Activated CD4-positive, alpha-beta T cell treated with anti-CD3 and anti-CD28 coated beads for 36 hours (primary cell): ENCODE measurements at places on chromosomes 5 and 9. TPM values are rescaled to one million over a fixed set of nuclear protein-coding genes. Genes with fewer than 3 reads are reported as not detected.

Gene DPH7
- total RNA-seq = 23.5 TPM

Gene FAM81B
- total RNA-seq = not detected

Gene SMIM33
- total RNA-seq = 0.46 TPM

Gene PLAC8L1
- not detected for total RNA-seq

Gene ADAMTS2
- not detected for total RNA-seq

GRCh38 chr5:53426878-53427277, 53.6 kb upstream of the FST start:
- H3K4me3 ChIP-seq = no peak overlapping the region
- no peak for DNase-seq
- no peak overlapping the region for H3K27ac ChIP-seq
- no peaks in the 10 kb centered on the region for H3K36me3 ChIP-seq
- H3K27me3 ChIP-seq = peaks cover 14% of the 10 kb centered on the region

GRCh38 chr5:120092649-120093048, 371.5 kb upstream of the PRR16 start:
- H3K27me3 ChIP-seq = no peaks in the 10 kb centered on the region
- DNase-seq = no peak
- no peak overlapping the region for H3K4me3 ChIP-seq
- no peaks in the 10 kb centered on the region for H3K36me3 ChIP-seq

DNA sequence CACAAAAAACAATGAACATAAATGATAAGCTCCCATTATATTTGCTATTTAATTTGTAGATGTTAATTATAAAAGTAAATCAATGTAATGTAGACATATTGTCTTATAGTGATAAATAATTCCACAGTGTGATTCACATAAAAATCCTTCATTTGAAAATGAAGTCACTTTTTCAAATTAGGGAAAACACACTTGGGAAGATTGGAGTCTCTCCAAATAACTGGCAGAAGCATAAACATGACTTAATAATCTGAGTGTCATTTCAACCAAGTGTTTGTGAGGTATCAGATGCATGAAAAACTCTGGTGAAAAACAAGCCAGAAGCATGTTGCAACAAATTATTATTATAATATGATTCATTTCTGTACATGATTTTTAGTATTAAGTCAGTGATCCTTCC, 102.2 kb downstream of the CETN3 start:
- peaks cover 10% of the 10 kb centered on the region for H3K27me3 ChIP-seq
- H3K4me1 ChIP-seq = no peaks in the 10 kb centered on the region
- no peak overlapping the region for H3K4me3 ChIP-seq
- no peaks in the 10 kb centered on the region for H3K36me3 ChIP-seq
- DNase-seq = no peak

DNA sequence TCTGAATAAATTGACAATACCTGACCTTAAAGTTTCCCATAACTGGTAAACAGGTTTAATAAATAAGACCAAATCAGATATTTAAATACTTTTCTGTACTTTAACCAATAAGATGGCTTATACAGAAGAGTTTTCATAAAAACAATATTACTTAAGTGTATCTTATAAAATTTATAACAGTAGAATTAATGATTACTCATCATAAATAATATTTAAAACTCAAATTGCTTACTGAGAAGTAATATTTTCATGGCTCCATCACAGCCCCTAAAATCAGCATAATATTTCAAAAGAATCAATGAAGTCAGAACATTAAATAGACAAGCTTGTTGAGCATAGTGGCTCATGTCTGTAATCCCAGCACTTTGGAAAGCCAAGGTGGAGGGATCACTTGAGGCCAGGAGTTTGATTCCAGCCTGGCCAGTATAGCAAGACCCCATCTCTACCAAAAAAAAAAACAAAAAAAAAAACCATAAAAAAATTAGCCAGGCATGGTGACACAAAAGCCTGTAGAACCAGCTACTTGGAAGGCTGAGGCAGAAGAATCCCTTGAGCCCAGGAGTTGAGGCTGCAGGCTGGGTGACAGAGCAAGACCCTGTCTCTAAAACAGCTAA, 23.5 kb downstream of the HOMER1 start:
- no peak overlapping the region for H3K4me3 ChIP-seq
- no peak overlapping the region for H3K27ac ChIP-seq
- H3K36me3 ChIP-seq = no peaks in the 10 kb centered on the region
- DNase-seq = no peak
- peaks cover 4% of the 10 kb centered on the region for H3K27me3 ChIP-seq

DNA sequence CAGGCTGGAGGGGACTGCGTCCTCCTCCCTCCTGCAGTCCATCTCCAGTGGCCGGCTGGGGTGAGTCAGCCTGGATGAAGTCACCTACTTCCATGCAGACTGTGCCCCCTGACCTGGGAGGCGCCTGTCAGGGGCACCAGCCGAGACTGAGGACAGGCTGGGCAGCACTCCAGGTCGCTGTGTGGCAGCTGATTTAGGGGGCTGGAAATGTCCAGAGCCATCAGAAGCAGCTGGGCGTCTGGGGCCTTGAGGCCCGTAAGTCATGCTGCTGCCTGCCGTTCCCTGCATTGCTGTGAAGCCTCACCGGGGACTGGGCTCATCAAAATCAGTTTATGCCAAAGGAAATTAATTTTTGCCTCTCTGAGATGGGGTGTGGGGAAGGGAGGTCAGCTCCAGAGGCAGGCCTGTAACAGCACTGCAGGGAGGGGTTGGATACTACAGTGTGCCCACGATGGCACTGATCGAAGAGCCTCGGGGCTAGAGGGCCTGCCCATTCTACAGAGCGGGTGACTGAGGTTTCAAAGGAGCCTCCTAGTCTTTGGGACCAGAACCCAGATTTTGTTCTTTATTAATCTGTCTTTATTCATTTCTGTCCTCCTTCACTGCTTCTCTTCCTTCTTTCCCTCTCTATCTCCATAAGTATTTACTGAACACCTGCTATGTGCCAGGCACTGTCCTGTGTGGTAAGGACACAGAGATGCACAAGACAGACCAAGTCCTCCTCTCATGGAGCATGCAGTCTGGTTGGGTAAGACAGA, 70.4 kb upstream of the PSD2 start:
- H3K4me1 ChIP-seq = no peaks in the 10 kb centered on the region
- no peak overlapping the region for H3K4me3 ChIP-seq
- H3K36me3 ChIP-seq = no peaks in the 10 kb centered on the region

GRCh38 chr5:122333564-122333963, 21.5 kb downstream of the SNCAIP start:
- no peaks in the 10 kb centered on the region for H3K36me3 ChIP-seq
- no peaks in the 10 kb centered on the region for H3K4me1 ChIP-seq
- peaks cover 3% of the 10 kb centered on the region for H3K27me3 ChIP-seq
- no peak overlapping the region for H3K27ac ChIP-seq
- no peak overlapping the region for H3K4me3 ChIP-seq

GRCh38 chr9:114218264-114219120, 63.2 kb downstream of the COL27A1 start:
- H3K36me3 ChIP-seq = no peaks in the 10 kb centered on the region

DNA sequence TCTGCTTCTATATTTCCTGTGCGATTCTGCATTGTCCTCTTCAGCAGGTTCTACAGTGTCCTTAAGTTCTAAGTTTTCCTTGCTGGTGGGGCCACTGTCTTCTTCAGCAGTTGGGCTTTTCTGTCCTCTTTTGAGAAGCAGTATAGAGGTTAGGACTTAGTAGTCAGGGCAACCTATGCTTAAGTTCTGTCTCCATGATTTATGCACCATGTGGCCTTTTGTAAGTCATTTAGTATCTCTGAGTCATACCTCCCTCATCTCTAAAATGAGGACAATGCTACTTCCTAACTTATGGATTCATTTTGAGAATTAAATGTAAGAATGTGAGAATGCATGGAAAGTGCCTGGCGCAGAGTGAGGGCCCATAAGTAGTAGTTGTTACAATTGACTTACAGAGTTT, 46.8 kb downstream of the GRIN3A start:
- H3K27ac ChIP-seq = no peak overlapping the region
- no peak overlapping the region for H3K4me3 ChIP-seq
- H3K36me3 ChIP-seq = no peaks in the 10 kb centered on the region

DNA sequence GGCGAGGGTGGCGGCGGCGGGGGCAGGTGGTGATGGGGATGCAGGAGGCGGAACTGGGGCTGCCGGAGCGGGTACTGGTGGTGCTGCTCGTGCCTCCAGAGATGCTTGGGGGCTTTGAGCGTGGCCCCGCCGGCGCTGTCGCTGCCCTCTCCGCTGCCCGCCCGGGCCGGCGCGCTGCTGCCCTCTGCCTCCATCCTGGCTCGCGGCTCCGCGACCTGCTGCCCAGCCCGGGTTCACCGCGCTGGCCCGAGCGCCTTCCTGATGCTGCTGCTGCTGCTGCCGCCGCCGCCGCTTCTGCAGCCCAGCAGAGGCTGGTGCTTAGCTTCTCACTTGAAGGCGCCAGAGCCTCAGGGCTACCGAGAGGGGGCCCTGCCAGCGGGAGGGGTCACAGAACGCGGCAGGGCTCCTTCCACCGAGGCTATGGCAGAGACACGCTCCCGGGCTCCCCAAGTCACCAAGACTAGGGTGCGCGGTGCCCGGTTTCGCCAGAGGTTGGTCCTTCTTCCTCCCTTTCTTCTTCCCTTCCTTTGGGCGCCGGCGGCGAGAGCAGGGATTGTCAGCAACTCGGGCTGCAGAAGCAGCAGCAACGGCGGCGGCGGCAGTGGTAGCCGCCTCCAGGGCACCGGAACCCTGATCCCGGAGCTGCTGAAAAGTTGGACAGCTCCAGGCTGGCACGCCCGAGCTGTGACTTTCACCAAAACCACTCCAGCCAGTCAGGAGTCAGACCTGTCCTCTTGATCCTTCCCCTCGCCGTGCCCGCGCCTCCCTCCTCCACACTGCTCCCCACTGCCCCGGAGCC, at the start of gene PDE4D:
PDE4D (minus strand) TSS at position 298 of the 799 bp plus-strand sequence.
- H3K4me1 ChIP-seq = peaks cover 3% of the 10 kb centered on the region
- no peak within 1 kb of the TSS for H3K27ac ChIP-seq
- peaks cover 42% of the 10 kb centered on the region for H3K27me3 ChIP-seq
- peak; percentile 36 for DNase-seq
- H3K4me3 ChIP-seq = no peak within 1 kb of the TSS
- peaks cover 2% of the 10 kb centered on the region for H3K36me3 ChIP-seq

- no peak overlapping the region for H3K4me3 ChIP-seq
- H3K4me1 ChIP-seq = no peaks in the 10 kb centered on the region
Observed at GRCh38 chr9:23088932-23089364, 642.3 kb downstream of the DMRTA1 start.

DNA sequence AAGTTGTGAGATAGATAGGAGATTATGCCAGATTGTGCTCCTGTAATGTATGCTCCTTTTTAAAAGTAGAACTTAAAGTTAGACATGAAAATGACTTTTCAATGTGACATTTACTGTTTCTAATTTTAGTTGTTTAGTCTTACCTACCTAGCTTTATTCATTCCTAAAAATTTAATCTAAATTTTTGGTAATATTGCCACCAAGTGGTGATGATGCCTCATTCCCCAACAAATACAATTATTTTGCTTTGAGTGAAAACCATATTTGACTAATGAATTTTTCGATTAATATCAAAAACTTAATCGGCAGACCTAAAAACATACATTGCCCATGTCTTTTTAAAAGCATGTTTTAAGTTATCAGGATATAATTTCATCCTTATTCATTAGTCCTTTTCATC, 25.6 kb downstream of the PPWD1 start:
- H3K4me3 ChIP-seq = no peak overlapping the region
- H3K27ac ChIP-seq = no peak overlapping the region
- peaks cover 22% of the 10 kb centered on the region for H3K36me3 ChIP-seq
- no peaks in the 10 kb centered on the region for H3K27me3 ChIP-seq
- DNase-seq = no peak

GRCh38 chr5:128408622-128409021, 129.4 kb downstream of the FBN2 start:
- H3K4me1 ChIP-seq = no peaks in the 10 kb centered on the region
- H3K36me3 ChIP-seq = no peaks in the 10 kb centered on the region
- no peak overlapping the region for H3K4me3 ChIP-seq
- DNase-seq = no peak

- H3K27ac ChIP-seq = no peak overlapping the region
- H3K27me3 ChIP-seq = peaks cover 18% of the 10 kb centered on the region
- H3K4me1 ChIP-seq = peaks cover 3% of the 10 kb centered on the region
- H3K4me3 ChIP-seq = no peak overlapping the region
- no peaks in the 10 kb centered on the region for H3K36me3 ChIP-seq
Observed at GRCh38 chr9:127249877-127250276, 14.7 kb upstream of the GARNL3 start.

DNA sequence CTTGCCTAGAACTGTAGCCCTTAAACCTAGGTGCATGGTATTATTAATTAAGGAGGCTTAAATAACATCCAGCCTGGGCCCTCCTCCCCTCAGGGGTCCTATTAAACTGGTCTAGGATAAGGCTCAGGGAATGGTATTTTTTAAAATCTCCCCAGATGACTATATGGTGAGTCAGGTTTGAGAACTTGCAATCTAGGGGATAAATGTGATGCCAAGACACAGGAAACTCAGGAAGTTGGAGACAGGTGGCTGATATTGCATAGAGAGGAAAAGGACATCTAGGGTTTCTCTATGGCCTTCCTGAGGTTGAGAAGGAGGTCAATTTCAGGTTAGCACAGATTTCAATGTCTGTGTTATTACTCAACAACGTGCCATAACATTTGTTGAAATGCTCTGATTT, 581.0 kb downstream of the TLE1 start:
- H3K4me3 ChIP-seq = no peak overlapping the region
- no peak overlapping the region for H3K27ac ChIP-seq
- H3K4me1 ChIP-seq = peaks cover 5% of the 10 kb centered on the region
- no peaks in the 10 kb centered on the region for H3K36me3 ChIP-seq
- DNase-seq = no peak

DNA sequence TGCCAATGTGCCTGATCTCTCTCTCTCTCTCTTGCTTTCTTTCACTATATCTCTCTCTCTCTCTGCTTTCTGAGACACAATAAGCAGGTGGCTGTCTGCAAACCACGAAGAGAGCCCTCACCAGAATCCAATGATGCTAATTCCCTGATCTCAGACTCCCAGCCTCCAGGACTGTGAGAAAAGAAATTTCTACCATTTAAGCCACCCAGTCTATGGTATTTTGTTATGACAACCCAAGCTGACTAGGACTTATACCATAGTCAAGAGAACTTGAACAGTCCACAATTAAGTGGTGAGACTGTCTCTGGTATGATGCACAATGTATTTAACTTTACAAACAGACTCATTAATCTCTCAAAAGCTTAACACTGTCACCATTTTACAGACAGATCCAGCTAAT, 67.0 kb downstream of the NFIB start:
- H3K36me3 ChIP-seq = no peaks in the 10 kb centered on the region
- H3K27ac ChIP-seq = no peak overlapping the region
- no peaks in the 10 kb centered on the region for H3K4me1 ChIP-seq

GRCh38 chr5:154784856-154785255, 29.7 kb downstream of the LARP1 start:
- H3K4me1 ChIP-seq = peaks cover 85% of the 10 kb centered on the region
- peaks cover 11% of the 10 kb centered on the region for H3K36me3 ChIP-seq
- H3K27ac ChIP-seq = peak overlapping the region; percentile 75
- no peaks in the 10 kb centered on the region for H3K27me3 ChIP-seq
- DNase-seq = no peak

DNA sequence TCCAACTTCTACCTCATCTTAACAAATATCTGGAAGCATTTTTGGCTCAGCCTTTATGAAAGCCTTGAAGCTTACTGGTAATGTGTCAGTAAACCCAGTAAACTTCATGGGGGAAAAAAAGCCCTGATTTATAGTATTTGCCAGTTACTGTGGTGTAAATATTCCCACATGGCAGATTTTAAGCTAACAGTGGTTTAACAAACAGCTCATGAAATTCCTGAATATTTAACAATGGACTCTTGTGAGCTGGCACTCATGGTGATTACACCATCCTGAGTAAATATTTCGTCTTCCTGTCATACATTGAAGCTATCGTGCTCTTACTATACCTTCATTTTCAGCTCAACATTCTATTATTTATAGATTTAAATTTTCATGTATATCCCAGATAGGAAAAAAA, 57.0 kb upstream of the ACOT12 start:
- no peak overlapping the region for H3K27ac ChIP-seq
- no peaks in the 10 kb centered on the region for H3K27me3 ChIP-seq
- peaks cover 12% of the 10 kb centered on the region for H3K36me3 ChIP-seq
- no peak overlapping the region for H3K4me3 ChIP-seq
- H3K4me1 ChIP-seq = no peaks in the 10 kb centered on the region
